ENCODE measurements at places on chromosomes 11 and 22. TPM values are rescaled to one million over a fixed set of nuclear protein-coding genes. Genes with fewer than 3 reads are reported as not detected.

The TRIM22 gene
- total RNA-seq = 15.4 TPM

The DCPS gene
- total RNA-seq = 6.9 TPM

The BAIAP2L2 gene
- total RNA-seq = 3.3 TPM

DNA sequence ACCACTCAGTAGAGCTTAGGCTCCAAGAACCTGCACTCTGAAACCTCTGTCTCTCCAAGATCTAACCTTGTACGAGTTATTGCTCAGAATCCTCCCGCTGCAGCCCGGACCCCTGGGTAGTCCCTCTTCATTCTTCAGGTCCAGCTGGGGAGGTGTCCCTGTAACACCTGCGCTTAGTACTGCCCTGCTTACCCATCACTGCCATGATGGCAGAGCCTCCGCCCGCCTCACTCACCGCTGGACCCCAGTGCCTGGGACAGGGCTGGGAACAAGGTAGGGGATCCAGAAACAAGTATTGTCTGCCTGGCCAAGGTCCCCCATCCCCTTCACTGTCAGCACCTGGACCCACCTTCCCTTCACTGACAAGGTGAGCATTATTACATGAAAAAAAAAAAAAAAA lies 50.3 kb downstream of the THAP12 start:
- no peak for DNase-seq
- peaks cover 12% of the 10 kb centered on the region for H3K4me1 ChIP-seq
- no peak overlapping the region for H3K27ac ChIP-seq
- H3K27me3 ChIP-seq = no peaks in the 10 kb centered on the region

GRCh38 chr22:16603448-16603768 lies 10.8 kb upstream of the CCT8L2 start:
- no peak overlapping the region for H3K4me3 ChIP-seq
- DNase-seq = no peak
- no peaks in the 10 kb centered on the region for H3K27me3 ChIP-seq
- H3K36me3 ChIP-seq = no peaks in the 10 kb centered on the region

GRCh38 chr11:68051191-68052136 lies 12.6 kb downstream of the TCIRG1 start:
- no peaks in the 10 kb centered on the region for H3K27me3 ChIP-seq
- H3K4me3 ChIP-seq = no peak overlapping the region
- H3K4me1 ChIP-seq = no peaks in the 10 kb centered on the region
- peak; percentile 10 for DNase-seq
- no peaks in the 10 kb centered on the region for H3K36me3 ChIP-seq
- H3K27ac ChIP-seq = no peak overlapping the region

All from hepatocyte (in vitro differentiated cells).